ENCODE measurements at places on chromosomes 12 and 14.

DNA sequence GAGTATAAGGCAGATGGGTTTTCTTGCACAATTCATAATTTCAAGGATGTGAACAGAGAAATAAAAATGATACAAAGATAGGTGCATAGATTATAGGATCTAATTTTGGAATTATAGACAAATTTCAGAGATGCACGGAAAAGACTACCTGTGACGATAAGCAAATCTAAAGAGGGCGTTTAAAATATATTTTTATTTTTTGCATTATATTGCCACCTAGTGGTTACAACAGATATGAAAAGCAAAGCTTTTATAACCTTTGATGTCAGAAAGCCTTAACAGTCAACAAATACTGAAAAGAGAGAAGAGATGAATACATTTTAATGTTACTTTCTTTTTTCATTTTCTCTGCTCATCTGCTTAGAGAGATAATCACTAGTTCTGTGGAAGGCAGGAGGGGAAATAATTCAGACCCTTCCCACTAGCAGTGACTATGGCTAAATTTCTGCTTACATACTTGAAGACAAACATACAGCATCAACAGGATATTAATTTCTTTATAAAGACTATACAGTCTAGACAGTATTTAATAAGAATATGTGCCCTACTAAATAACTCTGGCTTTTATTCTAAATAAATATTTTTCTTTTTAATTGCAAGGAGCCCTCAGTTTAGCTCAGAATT is 46.3 kb downstream of the NTS start:
- peak; percentile 1 for DNase-seq
- no peaks in the 10 kb centered on the region for H3K36me3 ChIP-seq
- no peak overlapping the region for H3K4me3 ChIP-seq
- H3K4me1 ChIP-seq: no peaks in the 10 kb centered on the region
- H3K27ac ChIP-seq: no peak overlapping the region

DNA sequence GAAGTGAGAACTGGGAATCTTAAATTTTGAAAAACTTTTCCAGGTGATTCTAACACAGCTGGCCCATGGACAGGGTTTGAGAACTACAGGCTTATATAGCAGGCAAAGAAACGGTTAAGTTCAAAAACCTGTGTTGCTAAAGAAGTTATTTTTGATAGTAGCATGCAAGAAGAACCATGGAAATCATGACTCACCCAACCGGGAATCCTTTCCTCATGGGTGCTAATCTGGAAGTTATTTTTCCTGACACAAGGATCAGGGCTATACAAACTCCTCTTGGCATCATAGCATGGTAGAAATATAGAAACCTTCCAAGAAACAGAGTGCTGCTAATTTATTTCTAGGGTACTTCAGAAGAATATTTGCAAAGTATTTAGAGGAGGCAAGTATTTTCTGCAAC is 588.7 kb downstream of the CCER1 start:
- no peaks in the 10 kb centered on the region for H3K36me3 ChIP-seq
- no peak overlapping the region for H3K4me3 ChIP-seq
- H3K27me3 ChIP-seq: no peaks in the 10 kb centered on the region
- H3K4me1 ChIP-seq: no peaks in the 10 kb centered on the region
- peak; percentile 66 for DNase-seq

GRCh38 chr14:104293851-104294627 is 155.7 kb downstream of the KIF26A start:
- H3K27ac ChIP-seq: no peak overlapping the region
- H3K4me3 ChIP-seq: no peak overlapping the region
- no peaks in the 10 kb centered on the region for H3K36me3 ChIP-seq
- H3K4me1 ChIP-seq: no peaks in the 10 kb centered on the region

DNA sequence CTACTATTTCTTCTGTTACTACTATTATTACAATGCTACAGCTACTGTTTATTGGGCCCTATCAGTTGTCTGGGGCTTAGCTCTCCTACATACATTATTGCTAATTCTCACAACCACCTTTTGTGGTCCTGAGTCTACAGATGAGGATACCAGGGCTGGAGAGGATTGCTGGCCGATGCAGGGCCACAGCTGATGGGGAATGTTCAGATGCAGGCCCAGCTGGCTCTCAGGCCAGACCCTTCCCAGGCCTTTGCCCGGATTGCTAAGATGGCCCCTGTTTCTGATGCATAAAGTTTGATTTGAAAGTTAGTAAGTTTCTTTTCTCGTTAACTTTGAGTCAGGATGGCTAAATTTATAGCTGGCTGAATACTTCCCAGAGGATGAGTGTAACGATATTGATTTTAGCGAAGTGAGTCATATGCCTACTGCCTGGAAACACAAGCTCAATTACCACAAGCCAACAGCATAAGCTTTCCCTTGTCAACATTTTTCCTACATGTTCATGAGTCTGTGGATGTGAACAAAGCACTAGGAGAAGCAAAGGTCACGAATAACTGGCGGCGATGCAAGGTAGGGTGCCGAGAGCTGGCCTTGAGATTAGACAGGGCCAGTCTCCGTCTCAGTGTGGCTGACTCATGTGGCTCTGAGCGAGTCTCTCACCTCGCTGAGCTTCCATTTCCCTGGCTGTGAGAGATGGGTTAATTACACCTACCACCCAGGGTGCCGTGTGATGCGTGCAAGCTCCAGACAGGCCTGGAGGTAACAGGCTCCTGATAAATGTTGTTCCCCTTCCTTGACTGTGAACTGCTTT is 111.0 kb downstream of the BEGAIN start:
- H3K27ac ChIP-seq: peak overlapping the region; percentile 99
- peak overlapping the region; percentile 38 for H3K4me3 ChIP-seq
- peaks cover 35% of the 10 kb centered on the region for H3K4me1 ChIP-seq
- no peaks in the 10 kb centered on the region for H3K27me3 ChIP-seq
- H3K36me3 ChIP-seq: no peaks in the 10 kb centered on the region

- peaks cover 3% of the 10 kb centered on the region for H3K27me3 ChIP-seq
- H3K4me1 ChIP-seq: no peaks in the 10 kb centered on the region
- no peak overlapping the region for H3K27ac ChIP-seq
- H3K36me3 ChIP-seq: no peaks in the 10 kb centered on the region
- DNase-seq: no peak
- no peak overlapping the region for H3K4me3 ChIP-seq
Measured at GRCh38 chr14:104334424-104335161, 196.2 kb downstream of the KIF26A start.

GRCh38 chr12:3456809-3457208 is 34.2 kb upstream of the PRMT8 start:
- H3K4me3 ChIP-seq: no peak overlapping the region
- H3K27ac ChIP-seq: no peak overlapping the region
- H3K4me1 ChIP-seq: peaks cover 16% of the 10 kb centered on the region
- no peak for DNase-seq
- peaks cover 9% of the 10 kb centered on the region for H3K27me3 ChIP-seq
- no peaks in the 10 kb centered on the region for H3K36me3 ChIP-seq

All from astrocyte (in vitro differentiated cells and primary cell).